ENCODE measurements at places on chromosomes 5 and 9. TPM values are rescaled to one million over a fixed set of nuclear protein-coding genes. Genes with fewer than 3 reads are reported as not detected.

The CYLC2 gene
- not detected for polyA plus RNA-seq

The SPATA6L gene
- 0.59 TPM for polyA plus RNA-seq

The POU5F2 gene
- polyA plus RNA-seq = 0.16 TPM

The PCA3 gene
- polyA plus RNA-seq = 0.18 TPM

The C9orf50 gene
- polyA plus RNA-seq = not detected

The SPATA31C1 gene
- polyA plus RNA-seq = not detected

The HTR4 gene
- polyA plus RNA-seq = 1.3 TPM

The ST8SIA4 gene
- 0.84 TPM for polyA plus RNA-seq

The WDR31 gene
- polyA plus RNA-seq = 5.4 TPM

The HAPLN1 gene
- polyA plus RNA-seq = 0.16 TPM

The ANKRD31 gene
- 0.05 TPM for polyA plus RNA-seq

The SLC6A19 gene
- polyA plus RNA-seq = not detected

The CAMK2A gene
- polyA plus RNA-seq = 15.4 TPM

The C6 gene
- 71.2 TPM for polyA plus RNA-seq

The ACOT12 gene
- not detected for polyA plus RNA-seq

The IFNB1 gene
- not detected for polyA plus RNA-seq

The SOWAHA gene
- polyA plus RNA-seq = 0.05 TPM

The SETX gene
- polyA plus RNA-seq = 15.1 TPM

The ECM2 gene
- 10.8 TPM for polyA plus RNA-seq

The FEM1C gene
- 8.4 TPM for polyA plus RNA-seq

The PCDHA5 gene
- 0.02 TPM for polyA plus RNA-seq

The FGD3 gene
- polyA plus RNA-seq = 1.1 TPM

The KCTD16 gene
- 0.07 TPM for polyA plus RNA-seq

The GZMA gene
- polyA plus RNA-seq = 0.93 TPM

The PCAT7 gene
- 0.05 TPM for polyA plus RNA-seq

The SPATA31A1 gene
- not detected for polyA plus RNA-seq

The BTNL3 gene
- polyA plus RNA-seq = 0.11 TPM

The NOP16 gene
- polyA plus RNA-seq = 28.8 TPM

The NFX1 gene
- 12.3 TPM for polyA plus RNA-seq

The GLRA1 gene
- not detected for polyA plus RNA-seq

The ASS1 gene
- 77.8 TPM for polyA plus RNA-seq

The SLC4A9 gene
- polyA plus RNA-seq = 0.05 TPM

The IL4 gene
- not detected for polyA plus RNA-seq

The KCNMB1 gene
- polyA plus RNA-seq = 1.3 TPM

The PCDHA6 gene
- polyA plus RNA-seq = 0.07 TPM

The PKD2L2 gene
- polyA plus RNA-seq = 0.18 TPM

The TAF11L2 gene
- not detected for polyA plus RNA-seq

The HRH2 gene
- 18.6 TPM for polyA plus RNA-seq

The GMCL2 gene
- not detected for polyA plus RNA-seq

The SPATA31A3 gene
- polyA plus RNA-seq = not detected

The CCDC192 gene
- polyA plus RNA-seq = 0.43 TPM

The PCSK5 gene
- polyA plus RNA-seq = 2.6 TPM

The INSL4 gene
- not detected for polyA plus RNA-seq

The PCDHB16 gene
- polyA plus RNA-seq = 1.3 TPM

The NDOR1 gene
- polyA plus RNA-seq = 5.2 TPM

The PTGR1 gene
- polyA plus RNA-seq = 22.4 TPM

The ZDHHC11B gene
- 6.6 TPM for polyA plus RNA-seq

The CCDC69 gene
- polyA plus RNA-seq = 244 TPM

The NOXA1 gene
- 4.3 TPM for polyA plus RNA-seq

The RALGDS gene
- 33.8 TPM for polyA plus RNA-seq

The TNFAIP8 gene
- polyA plus RNA-seq = 2.7 TPM

The SPZ1 gene
- polyA plus RNA-seq = not detected

The ACER2 gene
- polyA plus RNA-seq = 2.9 TPM

The SPTAN1 gene
- 154 TPM for polyA plus RNA-seq

The MINAR2 gene
- not detected for polyA plus RNA-seq

The TAS2R1 gene
- not detected for polyA plus RNA-seq

The PAPPA gene
- polyA plus RNA-seq = 0.59 TPM

The ADRA1B gene
- 1.3 TPM for polyA plus RNA-seq
